ENCODE measurements at places on chromosomes 13 and 19.

GRCh38 chr13:41365631-41366030, 54.6 kb downstream of the NAA16 start:
- no peak for DNase-seq

GRCh38 chr19:49589502-49589905, 1.5 kb upstream of the PRR12 start:
- no peak for DNase-seq

- no peak for DNase-seq
Measured at GRCh38 chr19:504616-505015, 2.7 kb upstream of the TPGS1 start.

- DNase-seq: no peak
Measured at GRCh38 chr13:24671386-24672113, 8.7 kb upstream of the ATP12A start.

DNA sequence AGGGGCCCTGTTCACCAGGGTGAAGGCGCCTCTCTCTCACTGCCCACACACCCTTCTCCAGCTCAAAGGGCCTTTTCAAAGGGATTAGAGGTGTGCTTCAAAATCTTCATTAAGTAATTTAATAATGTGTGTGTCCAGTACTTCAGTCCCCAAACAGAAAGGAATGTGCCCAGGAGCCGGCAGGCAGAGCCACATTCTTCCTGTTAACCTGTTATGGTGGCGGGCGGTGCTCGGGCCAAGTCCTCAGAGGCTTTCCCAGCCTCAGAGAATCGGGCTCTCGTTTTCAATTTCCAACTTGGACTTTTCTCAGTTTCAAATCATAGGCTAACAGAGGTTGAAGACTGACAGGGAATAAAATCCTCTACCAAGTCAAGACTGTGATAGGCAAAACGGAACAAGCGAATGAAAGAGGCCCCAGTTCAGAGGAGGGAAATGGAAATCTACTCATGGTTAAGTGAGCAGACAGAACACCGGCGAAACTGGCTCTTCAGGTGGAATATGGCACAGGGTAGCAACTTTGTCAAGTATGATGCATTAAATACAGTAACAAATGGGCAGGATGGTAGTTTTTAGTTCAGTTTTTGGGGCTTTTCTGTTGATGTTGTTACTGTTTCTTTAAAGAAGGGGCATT, 68.6 kb downstream of the FOXO1 start:
- DNase-seq: no peak

DNA sequence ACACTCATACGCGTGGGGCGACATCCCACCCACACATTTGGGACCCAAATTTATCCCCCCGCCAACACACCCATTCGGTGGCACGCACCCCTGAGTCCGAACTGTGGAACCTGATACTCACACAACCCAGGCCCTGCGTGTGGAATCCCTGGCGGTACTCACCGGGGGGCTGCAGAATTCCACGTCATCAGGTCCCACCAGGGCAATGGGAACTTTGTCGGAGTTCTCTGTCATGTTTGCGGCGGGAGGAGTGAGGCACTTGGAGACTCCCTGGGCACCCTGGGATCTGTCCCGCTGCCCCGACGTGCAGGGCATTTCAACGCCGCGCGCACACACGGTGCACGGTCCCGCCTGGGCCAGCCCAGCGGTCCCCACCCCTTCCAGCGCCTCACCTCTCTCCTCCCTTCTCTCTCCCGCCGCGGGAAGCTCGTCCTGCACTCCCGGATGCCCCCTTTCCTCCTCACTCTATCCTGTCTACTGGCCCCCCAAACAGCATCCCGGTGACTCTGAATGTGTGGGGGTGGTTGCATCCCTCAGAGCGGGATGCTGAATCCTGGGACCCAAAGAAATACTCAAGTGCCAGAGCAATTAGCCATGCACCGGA, at the start of gene CNMD:
TSS of gene CNMD (minus strand) at position 353 of the 604 bp plus-strand sequence. CDS start at position 234, 119 bp downstream.
- DNase-seq: no peak

GRCh38 chr19:47280183-47280797, 5.6 kb downstream of the INAFM1 start:
- no peak for DNase-seq

- DNase-seq: no peak
Measured at GRCh38 chr13:99367106-99367616, 60.0 kb upstream of the GPR183 start.

Data from stimulated activated CD8-positive, alpha-beta memory T cell treated with anti-CD3 and anti-CD28 coated beads, Interleukin-4, amount 100 ng/mL, for 1 hour (primary cell).